ENCODE measurements at places on chromosomes 6 and 20.

- DNase-seq = no peak
Measured at GRCh38 chr6:42451333-42452170, at the start of gene TRERF1. Gene TRERF1, minus strand, starts transcription at chr6:42451926. Its CDS starts 182,336 bp downstream, at chr6:42269590.

DNA sequence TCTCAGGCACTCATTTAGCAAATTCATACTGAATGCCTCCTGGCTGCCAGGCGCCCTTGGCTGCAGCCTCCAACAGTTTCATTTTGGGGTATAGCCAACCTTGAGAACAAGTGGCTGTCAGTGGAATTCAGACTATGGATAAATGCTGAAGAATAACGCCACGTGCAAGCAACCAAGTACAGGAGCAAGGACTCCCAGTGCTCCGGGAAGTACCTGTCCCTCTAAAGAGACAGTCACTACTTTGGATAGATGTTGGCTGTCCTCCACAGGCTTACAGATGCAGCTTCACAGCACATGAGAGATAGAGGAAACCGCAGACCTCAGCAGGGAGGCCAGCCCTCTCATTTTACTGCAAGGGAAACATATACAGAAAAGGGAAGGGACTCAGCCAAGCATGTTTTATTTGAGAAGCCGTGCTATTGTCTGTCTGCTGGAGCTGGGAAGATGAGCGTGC is 658.2 kb downstream of the PTPRT start:
- no peak for DNase-seq

DNA sequence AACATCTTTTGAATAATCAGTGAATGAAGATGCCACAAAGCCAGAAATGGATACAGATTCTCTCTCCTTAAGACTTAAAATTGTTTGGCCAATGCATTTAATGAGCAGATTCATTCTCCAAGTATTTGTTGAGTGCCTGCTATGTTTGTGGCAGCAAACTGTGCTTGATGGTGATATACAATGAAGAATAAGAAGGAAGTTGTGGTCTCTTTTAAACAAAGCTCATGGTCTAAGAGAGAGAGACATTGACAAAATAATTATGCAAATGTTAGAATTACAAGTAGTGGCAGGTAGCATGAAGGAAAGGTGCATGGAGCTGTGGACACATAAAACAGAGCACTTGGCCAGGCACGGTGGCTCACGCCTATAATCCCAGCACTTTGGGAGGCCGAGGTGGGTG is 28.3 kb downstream of the NFATC2 start:
- no peak for DNase-seq

DNA sequence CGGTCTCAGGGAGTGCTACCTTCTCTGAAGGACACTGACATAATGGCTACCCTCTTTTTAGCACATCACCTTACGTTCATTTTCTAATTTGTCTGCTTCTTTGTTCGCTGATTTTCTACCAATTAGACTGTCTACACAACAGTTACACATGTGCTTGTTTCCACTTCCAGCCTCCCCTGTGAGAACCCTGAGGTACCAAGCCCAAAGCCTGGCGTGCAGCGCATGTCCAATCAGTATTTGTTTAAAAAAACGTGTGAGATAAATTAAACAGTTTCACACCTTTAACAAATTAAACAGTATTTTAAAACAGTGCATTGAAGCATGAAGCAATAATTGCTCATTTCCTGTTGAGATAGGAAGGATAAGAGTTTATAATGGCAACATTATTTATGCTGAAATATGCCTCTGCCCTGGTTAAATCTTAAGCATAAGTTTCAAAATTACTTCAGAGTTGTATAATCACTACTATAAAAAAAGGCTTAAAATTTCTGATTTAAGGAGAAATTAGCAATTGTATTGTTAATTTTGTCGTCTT is 88.9 kb downstream of the MAP3K5 start:
- DNase-seq = no peak

DNA sequence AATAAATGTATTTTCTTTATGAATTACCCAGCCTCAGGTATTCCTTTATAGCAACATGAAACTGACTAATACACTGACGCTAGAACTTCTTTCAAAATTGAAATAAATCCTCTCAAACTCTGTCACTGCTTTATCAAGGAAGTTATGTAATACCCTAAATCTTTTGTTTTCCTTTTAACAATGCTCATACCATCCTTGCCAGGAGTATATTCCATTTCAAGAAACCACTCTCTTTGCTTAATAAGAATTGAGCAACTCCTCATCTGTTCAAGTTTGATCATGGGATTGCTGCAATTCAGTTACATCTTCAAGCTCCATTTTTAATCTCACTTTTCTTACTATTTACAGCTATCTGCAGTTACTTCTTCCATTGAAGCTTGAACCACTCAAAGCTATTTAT is 707.6 kb upstream of the MARCKS start:
- no peak for DNase-seq

GRCh38 chr6:41371461-41371991 is 36.1 kb downstream of the NCR2 start:
- no peak for DNase-seq

DNA sequence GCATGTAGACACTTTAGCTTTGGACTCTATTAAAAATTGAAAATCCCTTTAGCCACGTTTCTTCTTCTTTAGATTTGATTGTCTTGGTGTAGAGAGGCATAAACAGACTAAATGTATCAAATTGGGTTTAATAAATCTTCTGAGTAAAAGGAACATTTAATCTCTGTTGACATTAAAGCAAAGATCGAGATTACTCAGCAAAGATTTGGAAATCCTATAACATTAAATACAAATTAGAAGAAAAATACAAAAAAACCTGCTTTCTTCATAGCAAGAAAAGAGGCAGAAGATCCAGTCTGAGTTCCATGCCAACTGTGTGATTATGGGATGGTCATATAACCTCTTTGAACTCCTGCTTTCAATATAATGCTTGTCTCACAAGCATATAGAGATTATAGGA is 172.3 kb downstream of the GJA1 start:
- no peak for DNase-seq

GRCh38 chr6:83927470-83927869 is 68.0 kb downstream of the CYB5R4 start:
- no peak for DNase-seq

GRCh38 chr6:163439997-163440396 is 25.5 kb downstream of the QKI start:
- no peak for DNase-seq

- no peak for DNase-seq
Measured at GRCh38 chr6:11208267-11208666, 24.2 kb downstream of the NEDD9 start.

Data from GM19239 (cell line).